Activated naive CD4-positive, alpha-beta T cell treated with anti-CD3 and anti-CD28 coated beads for 36 hours (primary cell): ENCODE measurements at places on chromosomes 7 and 10.
A peak's percentile ranks its signal among the peaks of the same experiment; 100 is the strongest.

GRCh38 chr7:14842523-14842922, 60.0 kb downstream of the DGKB start:
- no peak for DNase-seq

DNA sequence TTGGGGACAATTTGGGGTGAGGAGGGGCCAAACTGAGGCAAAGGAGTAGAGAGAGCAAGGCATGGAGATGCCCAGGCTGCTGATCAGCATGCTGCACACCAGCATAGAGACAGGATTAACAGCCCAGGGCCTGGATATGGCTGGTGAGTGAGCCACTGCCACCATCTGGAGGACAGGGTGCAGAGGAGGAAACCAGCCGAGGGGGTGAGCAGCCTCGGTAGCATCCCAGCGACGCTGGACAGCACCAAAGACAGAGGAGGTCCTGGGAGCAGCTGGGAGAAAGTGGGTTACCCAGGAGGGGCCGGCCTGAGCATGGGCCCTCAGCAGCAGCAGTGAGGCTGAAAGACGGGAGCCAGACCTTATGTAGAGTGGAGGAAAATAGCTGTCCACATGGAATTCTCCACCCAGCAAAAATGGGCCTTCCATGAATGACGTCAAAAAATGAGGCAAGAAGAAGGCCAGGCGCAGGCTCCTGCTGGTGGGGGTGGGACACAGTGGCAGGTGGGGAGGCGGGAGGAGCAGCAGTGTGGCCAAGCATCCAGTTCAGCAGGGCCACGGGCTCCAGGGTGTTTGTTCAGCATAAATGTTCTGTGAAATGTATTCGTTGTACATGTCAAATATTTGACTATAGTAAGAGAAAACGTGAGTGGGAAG, 16.7 kb downstream of the RET start:
- DNase-seq = peak; percentile 16

DNA sequence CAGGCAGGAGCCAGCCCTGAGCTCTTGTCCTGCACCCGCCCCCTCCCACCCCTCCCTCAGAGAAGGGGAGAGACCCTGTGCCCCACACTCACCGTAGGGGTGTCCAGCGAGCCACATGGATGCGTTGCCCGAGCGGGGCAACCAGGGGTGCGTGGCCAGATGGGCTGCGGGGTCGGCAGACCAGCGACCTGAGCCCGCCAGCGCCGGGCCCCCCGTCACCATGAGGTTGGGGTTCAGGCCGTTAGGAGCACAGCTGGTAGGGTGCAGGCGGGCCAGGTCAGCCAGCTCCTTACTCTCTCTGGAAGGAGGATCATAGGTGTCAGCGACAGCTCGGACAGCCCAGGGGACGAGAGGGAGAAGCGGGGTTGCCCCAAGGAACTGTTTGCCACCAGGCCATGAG, 46.4 kb downstream of the TNRC18 start:
- DNase-seq = no peak

DNA sequence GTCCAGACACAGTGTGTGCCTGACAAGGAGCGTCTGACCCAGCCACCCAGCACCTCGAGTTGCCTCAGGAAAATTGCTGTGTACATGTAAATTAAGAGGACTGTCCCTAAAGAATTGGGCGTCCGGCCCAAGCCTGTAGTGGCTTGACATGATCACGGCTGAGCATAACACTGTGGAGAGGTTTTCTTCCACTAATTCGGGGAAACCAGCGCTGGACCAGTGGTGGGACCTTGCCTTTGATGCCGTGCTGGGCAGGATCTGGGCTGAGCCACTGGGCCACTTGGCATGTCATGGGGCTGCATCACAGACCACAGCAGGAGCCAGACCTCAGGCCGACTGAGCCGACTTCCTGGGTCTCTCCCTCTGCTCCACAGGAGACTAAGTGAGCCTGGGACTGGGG, 282.5 kb downstream of the GLRX3 start:
- DNase-seq = no peak
